Uterus (tissue), 4 donors: ENCODE measurements at places on chromosomes 12 and 14.

- DNase-seq = no peak
These were observed 301.3 kb upstream of the STXBP6 start for GRCh38 chr14:25351269-25351668.

DNA sequence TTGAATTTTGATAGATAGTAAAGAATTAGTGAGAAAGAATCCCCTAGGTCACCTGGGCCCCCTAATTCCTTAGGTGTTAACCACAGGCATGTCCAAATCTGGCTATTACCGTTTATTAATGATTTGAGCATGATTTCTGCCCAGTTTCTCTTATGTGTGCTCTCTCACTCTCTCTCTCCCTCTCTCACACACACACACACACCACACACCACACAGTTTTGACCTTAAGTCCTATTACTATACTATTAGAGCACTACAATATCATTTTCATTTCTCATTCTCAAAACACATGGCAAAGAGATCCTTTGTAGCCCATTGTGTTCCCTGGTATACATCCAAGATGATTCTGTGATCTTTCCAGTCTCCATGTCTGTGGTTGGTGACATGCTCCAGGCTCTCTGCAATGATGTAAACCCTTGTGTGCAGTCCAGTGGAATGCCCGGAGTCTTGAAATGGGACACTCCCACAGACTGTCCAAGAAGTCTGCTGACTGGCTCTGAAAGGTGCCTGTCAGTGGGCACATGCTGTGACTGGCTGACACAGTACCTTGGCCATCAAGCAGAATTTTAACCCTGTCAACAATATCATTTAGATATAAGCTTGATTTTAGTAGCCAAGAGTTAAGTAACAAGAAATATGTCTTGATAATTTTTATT is 96.2 kb downstream of the FIGNL2 start:
- peak; percentile 31 for DNase-seq

- no peak for DNase-seq
These were observed 136.5 kb downstream of the PLXNC1 start for GRCh38 chr12:94284859-94285258.

DNA sequence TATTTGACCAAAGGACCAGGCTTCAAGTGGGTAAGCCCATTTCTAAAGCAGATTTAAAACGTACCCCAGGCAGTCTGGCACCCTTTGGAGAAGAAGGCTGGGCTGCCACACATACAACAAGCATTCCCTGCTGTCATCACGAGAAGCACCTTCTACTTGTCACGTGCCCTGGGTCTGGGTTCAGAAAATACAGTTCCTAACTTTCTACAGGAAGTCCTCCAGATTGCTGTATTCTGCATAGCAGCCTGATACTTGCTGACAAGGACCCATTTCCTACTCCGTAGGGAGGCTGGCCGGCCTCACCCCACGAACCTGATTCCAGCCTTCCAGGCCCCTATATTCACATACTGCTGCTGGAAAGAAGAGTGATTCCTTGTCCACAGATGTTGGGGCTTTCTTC is 7.4 kb downstream of the CLMN start:
- no peak for DNase-seq

DNA sequence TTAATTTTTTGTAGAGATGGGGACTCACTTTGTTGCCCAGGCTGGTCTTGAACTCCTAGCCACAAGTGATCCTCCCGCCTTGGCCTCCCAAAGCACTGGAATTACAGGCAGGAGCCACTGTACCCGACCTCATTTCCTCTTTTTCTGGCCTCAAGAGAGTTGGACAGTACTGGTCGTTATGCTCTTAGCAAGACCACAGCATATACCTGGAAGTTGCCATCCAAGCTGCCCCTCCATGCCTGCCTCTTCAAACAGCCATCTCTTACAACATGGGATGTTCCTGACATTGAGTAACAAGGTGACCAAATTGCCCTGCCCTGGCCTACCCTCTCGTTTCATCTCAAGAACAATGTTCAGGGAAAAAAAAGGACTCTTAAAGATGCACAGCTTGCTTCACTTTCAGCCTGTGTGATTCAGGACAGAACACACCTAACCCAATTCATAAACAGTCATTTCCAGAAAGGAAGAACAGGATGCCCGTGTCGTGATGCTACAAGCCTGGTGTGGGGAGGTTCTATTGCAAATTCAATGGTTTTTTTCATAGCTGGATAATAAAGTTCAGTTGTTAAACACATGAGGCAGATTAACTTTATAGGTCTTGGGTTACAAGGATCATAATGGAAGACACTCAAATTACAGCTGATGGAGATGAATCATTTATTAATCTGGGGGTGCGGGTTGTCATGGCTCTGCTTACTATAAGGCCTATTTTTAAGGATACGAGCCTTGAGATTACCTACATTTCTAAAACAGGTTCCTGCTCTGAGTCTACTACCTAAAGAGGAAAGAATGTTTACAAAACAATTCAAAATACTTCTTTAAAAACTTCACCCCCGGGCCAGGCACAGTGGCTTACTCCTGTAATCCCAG is 11.9 kb downstream of the GLTP start:
- DNase-seq = no peak

DNA sequence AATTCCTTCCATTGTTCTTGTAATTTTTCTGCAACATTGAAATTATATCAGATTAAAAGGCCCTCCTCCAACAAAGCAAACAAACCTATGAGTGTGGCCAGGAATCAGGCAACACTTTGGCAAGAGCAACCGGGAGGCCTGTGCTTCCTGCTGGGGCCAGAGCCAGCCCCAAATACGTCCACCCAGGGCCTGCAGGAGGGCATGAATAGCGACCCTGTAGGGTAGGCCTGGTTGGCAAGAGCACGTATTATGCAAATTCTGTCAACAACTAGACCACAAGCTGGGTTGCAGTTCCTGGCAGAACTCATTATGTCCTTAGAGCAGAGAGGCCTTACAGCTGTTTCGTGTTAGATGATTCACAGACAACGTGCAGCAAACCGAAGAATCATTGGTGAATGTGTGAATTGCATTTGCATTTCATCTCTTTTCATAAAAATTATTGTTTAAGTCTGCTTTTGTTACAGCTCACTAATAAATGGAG is 26.9 kb upstream of the LGALS3 start:
- DNase-seq = peak; percentile 78

- no peak for DNase-seq
These were observed 4.6 kb downstream of the FAM177A1 start for GRCh38 chr14:35050652-35051051.

- no peak for DNase-seq
These were observed 24.4 kb upstream of the CRACR2A start for GRCh38 chr12:3777206-3777809.

GRCh38 chr12:47995981-47996401 is 8.3 kb downstream of the COL2A1 start:
- no peak for DNase-seq

- no peak for DNase-seq
These were observed 761.6 kb downstream of the BCL11B start for GRCh38 chr14:98510392-98510791.

DNA sequence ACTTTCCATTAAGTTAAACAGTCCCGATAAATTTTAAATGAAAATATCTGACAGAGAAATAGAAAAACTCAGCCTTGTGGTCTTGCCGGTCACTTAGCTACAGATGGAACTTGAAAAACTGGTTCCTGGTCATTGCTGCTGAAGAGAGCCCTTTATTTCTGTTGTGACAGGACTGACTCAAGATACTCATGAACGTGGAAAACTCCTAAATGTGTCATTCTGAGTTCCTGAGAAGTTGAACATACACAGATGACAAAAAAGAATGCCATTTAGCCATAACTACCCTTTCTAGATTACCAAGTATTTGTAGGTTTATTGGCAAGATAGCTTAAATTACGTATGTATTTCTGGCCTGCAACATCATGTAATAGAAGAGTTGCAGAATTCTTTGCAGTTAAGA is 134.2 kb downstream of the HMGA2 start:
- DNase-seq = no peak

DNA sequence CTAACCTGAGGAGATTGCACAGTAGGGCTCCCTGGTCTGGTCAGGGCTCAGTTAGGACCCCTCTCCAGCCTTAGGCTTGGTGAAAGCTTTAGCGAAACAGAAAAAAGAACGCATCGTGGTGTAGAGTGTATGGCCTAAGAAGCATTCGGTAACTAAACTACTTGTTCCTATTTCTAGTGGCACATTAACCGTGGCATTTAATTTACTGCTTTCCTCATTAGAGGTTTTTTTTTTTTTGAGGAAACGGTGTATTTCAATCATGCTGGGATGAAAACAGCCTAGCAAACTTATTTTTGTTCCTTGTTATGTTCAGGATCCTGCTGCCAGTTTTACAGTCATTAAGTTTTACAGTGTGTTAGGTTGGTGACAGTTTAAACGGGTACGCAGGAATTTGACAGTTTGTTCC is 518 bp upstream of the OSBPL8 start:
- no peak for DNase-seq
